ENCODE measurements at places on chromosomes 6 and 20.

DNA sequence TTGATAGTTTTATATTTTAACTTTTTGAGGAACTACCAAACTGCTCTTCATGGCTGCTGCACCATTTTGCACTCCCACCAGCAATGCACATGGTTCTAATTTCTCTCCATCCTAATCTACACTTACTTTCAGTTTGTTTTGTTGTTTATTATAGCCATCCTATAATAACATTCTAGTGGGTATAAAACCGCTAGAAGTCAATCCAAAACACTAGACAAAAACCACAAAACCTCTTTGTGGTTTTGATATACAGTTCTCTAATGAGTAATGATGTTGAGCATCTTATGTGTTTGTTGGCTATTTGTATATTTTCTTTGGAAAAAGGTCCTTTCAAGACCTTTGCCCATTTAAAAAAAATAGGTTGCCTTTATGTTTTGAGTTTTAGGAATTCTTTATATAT lies 5.6 kb downstream of the RPP21 start:
- no peak for DNase-seq

DNA sequence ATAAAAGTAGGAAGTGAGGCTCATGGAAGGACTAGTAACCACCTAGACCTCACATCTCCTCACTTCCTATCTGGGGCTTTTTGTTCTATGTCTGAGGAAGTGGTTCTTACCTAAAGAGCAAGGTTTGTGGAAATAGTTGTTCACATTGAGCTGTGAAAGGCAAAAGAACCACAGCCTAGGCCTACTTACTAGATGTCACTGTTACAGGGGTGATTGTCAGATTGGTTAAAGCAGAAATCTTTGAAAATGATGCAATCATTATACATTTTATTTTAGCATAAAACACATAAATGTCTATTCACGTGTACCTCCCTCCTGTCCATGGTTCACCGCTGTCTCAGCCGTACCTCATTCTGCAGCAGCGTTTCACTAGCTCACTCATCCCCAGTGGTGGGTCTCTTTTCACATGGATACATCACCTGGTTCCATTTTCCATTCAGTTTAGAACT lies 268.8 kb downstream of the TMEM242 start:
- DNase-seq, result no peak

DNA sequence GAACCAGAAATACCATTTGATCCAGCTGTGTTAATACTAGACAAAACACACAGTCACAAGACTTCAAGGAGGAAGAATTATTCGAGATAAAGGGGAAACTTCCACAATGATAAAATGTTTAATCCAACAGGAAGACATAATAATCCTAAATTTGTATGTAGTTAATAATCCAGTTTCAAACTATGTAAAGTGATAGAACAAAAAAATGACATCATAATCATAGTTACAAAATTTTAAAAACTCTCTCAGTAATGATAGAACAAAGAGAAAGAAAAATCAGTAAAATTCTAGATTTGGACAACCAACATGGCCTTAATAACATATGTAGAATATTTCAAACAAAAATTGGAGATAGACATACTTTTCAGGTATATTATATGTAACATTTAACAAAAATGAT lies 38.9 kb downstream of the LINC00237 start:
- no peak for DNase-seq

- DNase-seq, result no peak
Observed at GRCh38 chr6:63724721-63725120, 89.1 kb downstream of the PHF3 start.

DNA sequence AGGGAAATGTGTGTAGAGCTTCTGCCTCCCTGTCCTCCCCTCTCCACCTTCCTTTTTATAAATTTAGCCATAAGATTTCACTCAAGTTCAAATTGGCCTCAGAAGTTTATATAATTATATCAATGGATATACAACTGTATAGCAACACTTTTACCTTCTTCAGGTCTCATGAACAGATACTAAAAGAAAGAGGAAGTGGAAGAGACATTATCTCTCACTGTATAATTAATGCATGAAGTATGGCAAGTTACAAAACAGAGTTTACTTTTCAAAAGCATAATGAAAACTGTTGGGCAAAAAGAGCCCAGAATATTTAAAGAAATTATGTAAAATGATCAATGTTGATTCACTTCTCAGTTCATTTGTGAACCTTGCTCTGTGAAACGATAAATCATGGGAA lies 99.7 kb downstream of the PDE7B start:
- DNase-seq, result no peak

- DNase-seq, result no peak
Observed at GRCh38 chr6:168714547-168715260, 273.7 kb downstream of the SMOC2 start.

Measured in fibroblast of lung (primary cell).